ENCODE measurements at places on chromosomes 5 and 9. TPM values are rescaled to one million over a fixed set of nuclear protein-coding genes. Genes with fewer than 3 reads are reported as not detected.

DNA sequence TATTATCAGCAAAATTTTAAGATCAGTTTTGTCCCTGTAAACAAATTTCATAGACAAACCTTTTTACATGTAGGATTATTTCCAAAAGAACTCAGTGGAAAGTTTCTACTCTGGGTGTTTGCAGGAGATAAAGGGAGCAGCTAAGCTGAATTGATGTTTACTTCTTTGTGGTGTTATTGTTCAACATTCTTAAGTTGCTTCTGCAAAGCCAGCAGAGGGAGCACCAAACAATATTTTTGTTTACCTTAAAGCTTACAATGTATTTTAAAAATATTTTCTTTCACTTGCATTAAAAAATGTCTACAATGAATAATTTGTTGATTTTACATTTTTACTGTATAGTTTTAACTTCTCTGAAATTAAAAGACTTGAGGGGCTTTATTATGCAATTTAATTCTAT lies 135.4 kb downstream of the ATG10 start:
- H3K27me3 ChIP-seq, result no peaks in the 10 kb centered on the region
- no peak overlapping the region for H3K27ac ChIP-seq
- peaks cover 9% of the 10 kb centered on the region for H3K4me1 ChIP-seq
- no peak for DNase-seq

- no peaks in the 10 kb centered on the region for H3K27me3 ChIP-seq
- H3K4me1 ChIP-seq, result no peaks in the 10 kb centered on the region
Observed at GRCh38 chr5:31952067-31952466, 222.1 kb downstream of the GOLPH3 start.

GRCh38 chr5:14040542-14040941 lies 96.1 kb upstream of the DNAH5 start:
- no peak for DNase-seq
- no peak overlapping the region for H3K27ac ChIP-seq
- H3K27me3 ChIP-seq, result no peaks in the 10 kb centered on the region
- peaks cover 6% of the 10 kb centered on the region for H3K4me1 ChIP-seq

Gene LMX1B
- 1.0 TPM for total RNA-seq

Gene TCERG1
- 50.0 TPM for total RNA-seq

Gene DNAJC25
- total RNA-seq, result 6.0 TPM
